Activated naive CD4-positive, alpha-beta T cell treated with Interleukin-2 at 50 U/mL for 16 hours (primary cell): ENCODE measurements at places on chromosomes 16 and 17.

- DNase-seq, result no peak
Measured at GRCh38 chr16:80309178-80309577, 231.6 kb upstream of the DYNLRB2 start.

DNA sequence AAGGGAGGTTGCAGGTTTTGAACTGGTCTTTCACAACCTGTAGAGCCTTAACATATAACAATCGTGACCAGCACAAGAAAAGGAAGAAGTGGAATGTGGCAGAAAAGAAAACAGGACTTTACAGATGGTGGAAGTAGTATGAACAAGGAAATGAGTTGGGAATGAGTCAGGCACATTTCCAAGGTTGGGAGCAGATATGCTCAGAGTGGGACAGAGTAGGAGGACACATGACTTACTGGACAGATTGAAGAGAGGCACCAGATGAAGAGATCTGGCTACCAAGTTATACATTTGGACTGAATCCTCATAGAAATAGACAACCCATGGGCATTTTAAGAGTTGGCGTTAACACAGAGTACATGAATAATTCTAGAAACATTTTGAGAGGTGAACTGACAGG lies 95.3 kb downstream of the ZNF18 start:
- no peak for DNase-seq

DNA sequence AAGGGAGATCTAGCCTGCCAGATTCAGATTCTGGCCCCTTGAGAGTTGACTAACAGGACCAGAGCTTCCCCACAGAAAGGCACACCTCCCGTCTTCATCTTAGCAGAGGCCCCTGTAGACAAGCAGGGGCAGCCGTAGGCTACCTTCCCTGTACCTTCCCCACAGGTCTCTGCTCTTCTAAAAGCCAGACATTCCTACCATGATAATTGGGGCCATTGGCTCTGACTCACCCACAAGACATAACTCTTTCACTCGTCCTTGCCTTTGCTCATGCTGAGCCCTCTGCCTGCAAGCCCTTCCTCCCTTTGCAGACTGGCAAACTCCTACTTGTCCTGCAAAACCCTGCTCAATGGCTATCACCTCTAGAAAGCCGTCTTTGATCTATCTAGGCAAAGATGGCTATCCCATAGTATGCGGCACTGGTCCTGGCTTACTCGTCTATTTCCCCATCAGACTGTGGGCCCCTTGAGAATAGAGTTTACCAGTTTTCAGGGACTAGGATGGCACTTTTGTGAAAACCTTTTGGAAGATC lies 43.8 kb downstream of the PIMREG start:
- DNase-seq, result no peak

DNA sequence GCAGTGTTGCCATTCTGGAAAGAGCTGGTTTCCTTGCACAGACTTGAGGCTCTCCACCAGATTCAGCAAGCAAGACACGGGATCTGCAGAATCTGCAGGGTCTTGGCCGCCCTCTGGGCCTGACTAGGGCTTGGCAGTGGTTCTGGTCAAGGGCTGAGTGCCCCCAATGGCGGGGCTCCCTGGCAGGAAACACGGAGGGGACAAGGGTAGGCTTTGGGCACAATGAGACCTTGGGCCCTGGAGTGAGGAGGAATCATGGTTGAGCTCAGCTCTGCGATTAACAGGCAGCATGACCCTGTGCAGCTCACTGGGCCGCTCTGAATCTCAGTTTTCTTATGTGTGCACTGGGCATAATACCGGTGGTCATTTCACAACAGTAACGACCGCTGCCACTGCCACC lies 249.9 kb downstream of the GSG1L start:
- no peak for DNase-seq

GRCh38 chr17:75876938-75877751 lies 1.2 kb downstream of the TRIM47 start:
- DNase-seq, result peak; percentile 33

DNA sequence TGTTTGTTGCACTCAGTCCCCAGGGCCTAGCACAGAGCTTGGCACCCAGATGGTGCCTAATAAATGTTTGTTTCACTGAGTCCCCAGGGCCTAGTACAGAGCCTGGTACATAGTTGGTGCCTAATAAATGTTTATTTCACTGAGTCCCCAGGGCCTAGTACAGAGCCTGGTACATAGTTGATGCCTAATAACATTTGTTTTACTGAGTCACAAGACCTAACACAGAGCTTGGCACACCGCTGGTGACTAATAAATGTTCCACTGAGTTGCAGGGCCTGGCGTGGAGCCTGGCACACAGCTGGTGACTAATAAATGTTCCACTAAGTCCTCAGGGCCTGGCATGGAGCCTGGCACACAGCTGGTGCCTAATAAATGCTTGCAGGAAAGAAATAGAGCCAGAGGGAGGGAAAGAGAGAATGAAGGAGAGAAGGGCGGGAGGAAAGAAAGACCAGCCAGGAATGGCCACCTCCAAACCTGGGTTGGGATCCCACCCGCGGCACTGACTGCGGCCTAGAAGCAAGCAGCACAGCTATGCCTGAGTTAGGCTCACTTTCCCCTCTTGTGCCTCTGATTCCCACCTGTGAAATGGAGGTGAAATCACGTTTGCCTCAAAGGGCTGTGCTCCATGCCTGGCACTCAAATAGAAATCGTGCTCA lies 7.5 kb downstream of the SLC5A11 start:
- DNase-seq, result no peak

DNA sequence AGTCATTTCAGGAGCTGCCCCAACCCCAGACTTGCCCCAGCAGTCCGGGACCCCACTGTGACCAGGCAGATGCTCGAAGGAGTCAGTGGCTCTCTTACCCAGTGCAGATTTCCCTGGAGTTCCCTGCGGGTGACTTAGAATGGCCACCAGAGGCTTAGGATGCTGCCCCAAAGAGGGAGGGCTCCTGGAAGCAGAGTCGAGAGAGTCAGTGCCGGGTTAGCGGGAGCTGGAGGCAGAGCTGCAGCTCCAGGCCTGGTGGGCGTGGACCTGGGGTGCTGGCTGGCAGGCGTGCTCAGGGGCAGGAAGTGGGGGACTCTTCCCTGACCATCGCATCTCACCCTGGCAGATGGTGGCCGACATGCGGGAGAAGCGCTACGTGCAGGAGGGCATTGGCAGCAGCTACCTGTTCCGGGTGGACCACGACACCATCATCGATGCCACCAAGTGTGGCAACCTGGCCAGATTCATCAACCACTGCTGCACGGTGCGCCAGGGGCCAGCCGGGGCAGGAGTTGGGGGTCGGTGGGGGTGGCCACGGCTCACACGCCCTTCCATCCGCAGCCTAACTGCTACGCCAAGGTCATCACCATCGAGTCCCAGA lies 1.6 kb upstream of the HSD3B7 start:
- DNase-seq, result no peak

- DNase-seq, result no peak
Measured at GRCh38 chr17:40827746-40828453, 5.5 kb upstream of the KRT10 start.
